ENCODE measurements at places on chromosomes 1 and 21. TPM values are rescaled to one million over a fixed set of nuclear protein-coding genes. Genes with fewer than 3 reads are reported as not detected.

GRCh38 chr1:192573499-192573898, 2.1 kb upstream of the RGS1 start:
- no peak for DNase-seq

- DNase-seq: no peak
Observed at GRCh38 chr21:14553422-14553821, 7.3 kb upstream of the SAMSN1 start.

GRCh38 chr1:176469450-176470010, 6.6 kb downstream of the PAPPA2 start:
- DNase-seq: no peak

DNA sequence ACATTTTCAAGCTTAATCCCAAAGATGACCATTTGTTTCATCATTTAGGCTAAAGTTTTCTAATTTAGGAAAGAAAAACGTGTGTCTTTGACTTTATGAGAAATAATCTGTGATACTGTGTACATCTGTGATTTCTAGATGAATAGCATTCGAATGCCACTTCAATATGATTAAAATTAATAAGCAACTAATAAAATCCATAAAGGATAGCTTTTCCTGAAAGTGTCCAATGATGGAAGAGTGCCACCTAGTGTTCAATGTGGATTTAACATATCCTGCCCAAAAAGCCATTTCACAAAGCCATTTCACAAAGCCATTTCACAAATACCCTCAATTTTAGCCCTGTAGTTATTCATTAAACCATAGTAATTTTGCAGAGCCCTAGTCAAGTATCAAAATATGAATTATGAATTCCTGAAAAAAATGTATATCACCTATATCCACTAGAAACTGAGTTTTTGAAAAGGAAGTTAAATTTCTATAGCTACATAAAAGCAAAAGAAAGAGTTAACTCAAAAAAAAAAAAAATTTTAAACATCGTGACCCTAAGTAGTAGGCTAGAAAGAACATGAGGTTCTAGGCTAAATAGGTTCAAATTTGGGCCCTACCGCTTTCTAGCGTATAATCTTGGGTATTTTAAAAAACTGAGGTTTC, 19.1 kb downstream of the NME7 start:
- no peak for DNase-seq

- no peak for DNase-seq
Observed at GRCh38 chr1:227754958-227755357, 19.7 kb downstream of the SNAP47 start.

DNA sequence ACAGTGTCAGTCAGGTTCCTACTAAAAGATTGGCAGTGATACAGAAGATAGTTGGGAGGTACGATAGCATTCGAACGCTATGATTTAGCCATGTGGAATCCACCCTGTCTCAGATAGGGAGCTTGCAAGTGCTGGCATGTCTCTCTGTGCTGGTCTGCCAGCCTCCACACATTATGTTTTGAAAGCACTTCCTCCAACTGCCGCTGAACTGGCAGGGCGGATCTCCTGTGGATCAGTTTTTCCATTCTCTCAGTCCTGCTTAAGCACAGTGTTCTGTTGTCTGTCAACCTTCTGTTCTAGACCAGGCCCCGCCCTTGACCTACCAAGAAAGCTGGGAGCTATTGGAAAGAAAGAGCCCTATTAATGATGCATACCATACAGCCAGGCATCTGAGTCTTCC, 65.5 kb upstream of the PALMD start:
- DNase-seq: no peak

GRCh38 chr21:42214921-42215320, 4.0 kb upstream of the ABCG1 start:
- DNase-seq: no peak

USH2A gene
- 2.5 TPM for total RNA-seq

ESPN gene
- total RNA-seq: 396 TPM

DNA sequence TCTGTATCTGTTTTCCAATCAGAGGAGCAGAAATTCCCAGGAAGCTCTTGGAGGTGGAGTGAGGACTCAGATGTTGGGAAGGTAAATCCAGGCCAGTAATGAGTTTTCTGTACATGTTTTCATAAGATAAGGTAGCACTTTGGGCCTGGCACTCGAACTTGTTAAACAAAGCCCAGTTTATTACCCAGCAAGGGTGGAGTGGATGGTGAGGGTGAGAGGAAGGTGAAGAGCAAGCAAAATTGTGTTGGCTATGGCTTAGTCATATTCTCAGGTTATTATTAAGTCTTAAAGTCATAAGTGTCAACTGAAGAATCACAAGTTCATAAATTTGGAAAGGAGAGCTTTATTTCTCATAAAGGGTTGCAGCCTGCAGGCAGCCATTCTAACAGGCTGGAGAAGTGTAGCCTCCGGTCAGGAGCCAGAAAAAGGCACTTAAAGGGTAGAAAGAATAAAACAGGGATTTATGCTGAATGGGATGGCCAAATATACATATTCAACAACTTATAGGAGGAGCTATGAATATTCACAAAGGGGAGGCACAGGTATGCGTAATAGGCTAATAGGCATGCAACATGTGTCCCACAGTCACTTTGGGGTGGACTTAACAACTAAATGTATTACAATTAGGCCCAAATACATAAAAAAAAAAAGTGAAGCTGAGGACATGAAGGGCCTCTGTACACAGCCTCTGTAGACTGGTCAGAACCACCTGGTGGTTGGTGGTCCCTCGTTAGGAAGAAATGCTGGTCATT, 523.9 kb downstream of the LMO4 start:
- DNase-seq: no peak

DNA sequence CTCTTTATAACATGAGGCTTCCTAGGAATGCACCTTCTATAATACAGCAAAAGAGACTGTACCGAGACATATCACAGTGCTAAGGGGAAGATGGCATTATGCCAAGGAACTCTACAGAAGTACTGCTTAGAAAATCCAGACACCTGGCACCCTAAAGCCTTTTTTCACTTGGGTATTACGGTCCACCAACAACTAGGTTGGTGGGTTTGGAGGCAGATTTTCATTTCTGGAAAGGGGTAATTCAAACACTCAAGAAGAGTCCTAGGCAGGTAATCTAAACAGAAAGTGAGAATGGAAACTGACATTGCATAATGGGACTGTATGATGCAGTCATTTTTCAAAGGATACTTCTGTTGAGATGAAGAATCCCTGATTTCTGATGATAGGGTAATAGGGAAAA, 19.6 kb downstream of the SCMH1 start:
- no peak for DNase-seq

DNA sequence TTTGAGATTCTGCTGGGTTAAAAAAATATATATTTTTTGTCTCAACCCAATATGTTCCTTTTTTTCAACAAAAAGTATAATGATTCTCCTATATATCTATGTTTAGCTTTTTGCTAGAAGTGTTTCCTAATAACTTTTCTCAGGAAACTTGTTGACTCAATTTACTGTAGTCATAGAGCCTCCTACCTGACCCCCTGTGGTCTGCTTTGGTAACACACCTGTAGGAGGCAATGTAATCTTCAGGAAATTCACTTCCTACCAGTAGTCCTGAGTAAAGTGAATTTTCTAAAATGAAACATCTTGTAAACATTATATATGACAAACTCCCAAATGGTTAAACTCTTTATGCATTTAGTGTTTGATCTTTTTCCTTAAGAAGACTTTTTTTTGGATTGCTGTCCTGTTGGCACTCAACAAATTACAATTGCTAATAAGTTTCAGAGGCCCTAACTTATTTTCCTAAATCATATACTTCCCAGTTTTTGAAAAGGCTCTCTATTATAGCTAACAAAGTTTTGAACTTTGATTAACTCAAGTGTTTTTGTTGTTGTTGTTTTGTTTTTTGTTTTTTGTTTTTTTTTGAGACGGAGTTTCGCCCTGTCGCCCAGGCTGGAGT, 118.3 kb downstream of the OLFML2B start:
- DNase-seq: peak; percentile 30

- DNase-seq: no peak
Observed at GRCh38 chr21:45850181-45850580, 131.4 kb upstream of the COL6A1 start.

DNA sequence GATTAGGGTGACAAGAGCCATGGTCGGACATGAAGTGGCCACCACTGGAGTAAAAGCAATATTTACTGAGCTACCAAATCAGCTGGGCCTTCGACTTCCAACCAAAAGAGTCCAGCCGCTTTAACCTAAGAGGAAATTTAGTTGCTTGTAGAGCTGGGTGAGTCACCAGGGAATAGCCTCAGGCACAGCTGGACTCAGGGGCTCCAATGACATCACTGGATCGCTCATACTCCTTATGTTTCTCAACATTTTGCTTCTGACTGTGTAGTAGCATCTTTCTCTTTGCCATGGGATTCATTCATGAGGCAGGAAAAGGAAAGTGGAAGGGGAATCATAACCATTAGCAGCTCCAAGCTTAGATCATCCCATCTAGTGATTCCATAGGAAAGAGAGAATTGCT, 664.4 kb downstream of the MATN1 start:
- DNase-seq: no peak

C1QB gene
- total RNA-seq: 66.0 TPM

DNA sequence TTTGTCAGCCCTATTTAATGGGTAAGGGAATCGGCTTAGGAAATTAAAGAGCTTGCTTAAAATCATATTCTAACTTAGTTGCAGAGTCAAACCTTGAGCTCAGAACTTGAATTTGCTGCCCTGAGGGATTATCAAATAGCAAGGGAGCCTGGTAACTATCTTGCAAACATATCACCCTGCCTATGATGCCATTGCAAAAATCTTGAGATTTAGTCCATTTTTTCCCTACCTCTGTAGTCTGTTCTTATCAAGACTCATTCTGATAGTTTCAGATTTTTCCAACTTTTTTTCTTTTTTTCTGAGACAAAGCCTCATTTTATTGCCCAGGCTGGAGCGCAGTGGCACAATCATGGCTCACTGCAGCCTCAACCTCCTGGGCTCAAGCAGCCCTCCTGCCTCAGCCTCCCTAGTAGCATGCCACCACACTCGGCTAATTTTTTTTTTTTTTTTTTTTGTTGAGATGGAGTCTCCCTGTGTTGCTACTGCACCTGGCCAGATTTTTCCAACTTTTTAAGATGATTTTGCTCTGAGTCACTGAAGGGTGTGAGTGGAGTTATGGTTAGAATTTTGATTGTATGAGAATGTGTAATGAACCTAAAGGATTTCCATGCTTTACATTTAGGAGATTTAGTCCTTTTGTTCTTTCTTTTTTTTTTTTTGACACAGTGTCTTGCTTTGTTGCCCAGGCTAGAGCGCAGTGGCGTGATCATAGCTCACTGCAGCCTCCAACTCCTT, 12.2 kb downstream of the SARS1 start:
- no peak for DNase-seq

DNA sequence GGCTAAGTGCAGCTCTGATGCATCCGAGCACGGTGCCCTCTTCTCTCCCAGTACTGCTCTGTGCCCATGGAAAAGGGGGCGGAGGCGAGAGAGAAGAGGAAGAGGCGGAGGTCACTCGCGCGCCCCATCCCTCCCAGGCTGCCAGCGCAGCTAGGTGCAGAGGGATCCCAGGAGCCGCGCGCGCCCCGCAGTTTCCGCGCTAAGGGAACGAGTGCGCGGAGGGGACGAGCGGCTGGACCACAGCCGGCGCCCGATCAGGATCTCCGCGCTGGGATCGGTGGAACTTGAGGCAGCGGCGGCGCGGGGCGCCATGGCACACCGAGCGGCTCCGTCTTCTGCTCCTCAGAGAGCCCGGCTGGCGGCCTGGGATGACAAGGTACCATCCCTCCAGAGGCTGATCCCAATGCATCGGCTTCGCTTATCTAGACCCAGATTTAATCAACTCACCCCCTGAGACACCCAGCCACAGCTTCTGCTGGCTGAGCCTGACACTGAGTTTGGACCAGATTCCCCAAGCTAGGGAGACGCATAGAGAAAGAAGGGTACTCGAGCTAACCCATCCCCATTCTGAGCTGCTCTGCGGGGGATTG, at the start of gene PTGFR:
Gene PTGFR, plus strand, starts transcription at position 114 of the 590 bp plus-strand sequence. CDS start 1,770 bp downstream, outside the sequence.
- DNase-seq: peak; percentile 41

- no peak for DNase-seq
Observed at GRCh38 chr1:232922485-232922884, 27.9 kb upstream of the NTPCR start.

DNA sequence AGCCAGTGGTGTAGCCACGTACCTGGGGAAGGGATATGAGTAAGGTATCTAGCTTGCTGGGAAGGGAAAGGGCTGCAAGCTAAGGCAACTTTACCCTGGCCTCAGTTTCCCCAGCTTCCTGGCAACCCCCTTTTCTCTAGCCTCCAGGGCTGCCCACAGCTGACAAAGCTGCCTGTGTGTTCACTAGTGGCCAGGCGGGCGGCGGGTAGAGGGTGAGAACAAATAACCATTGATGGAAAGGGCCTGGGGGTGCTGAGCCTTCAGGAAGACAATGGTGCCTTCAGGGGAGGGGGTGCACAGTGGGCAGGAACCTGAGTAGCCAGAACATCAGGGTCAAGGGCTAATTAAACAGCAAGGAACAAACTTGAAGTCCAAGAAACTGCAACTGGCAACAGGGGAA, 6.1 kb downstream of the CERS2 start:
- no peak for DNase-seq

GRCh38 chr1:42576935-42577334, 81.3 kb upstream of the PPIH start:
- DNase-seq: no peak

CRYZ gene
- total RNA-seq: 21.4 TPM

GRCh38 chr1:221688488-221688843, 53.4 kb downstream of the DUSP10 start:
- no peak for DNase-seq

- no peak for DNase-seq
Observed at GRCh38 chr1:47137198-47137597, at the start of gene CYP4A22. CYP4A22 (plus strand) TSS chr1:47137441; CDS start chr1:47137486, 45 bp downstream.

DNA sequence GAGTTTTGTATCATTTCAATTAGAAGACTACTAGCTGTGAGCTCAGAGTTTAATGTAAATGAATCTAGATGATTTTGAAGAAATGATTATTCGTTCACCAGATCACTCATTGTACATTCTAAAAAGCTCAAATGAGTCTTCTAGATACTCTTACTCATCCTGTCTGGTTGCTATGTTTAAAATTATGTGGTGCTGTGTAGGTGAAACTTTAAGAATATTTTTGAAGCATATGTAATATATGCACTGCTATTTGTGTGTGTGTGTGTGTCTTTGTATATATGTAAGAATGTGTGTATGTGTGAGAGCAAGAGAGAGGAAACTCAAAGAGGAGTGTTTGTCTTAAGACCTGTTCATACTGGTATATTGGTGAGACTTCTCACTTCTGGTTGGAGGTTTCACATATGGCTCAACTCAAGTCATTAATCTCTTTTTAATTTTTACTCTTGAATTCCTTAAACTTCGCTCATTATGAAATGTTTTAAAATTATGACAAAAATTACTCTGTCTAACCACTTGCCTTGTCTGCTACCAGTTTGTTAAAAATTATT, 8.6 kb upstream of the C1orf105 start:
- no peak for DNase-seq

GRCh38 chr1:228340686-228341449, 65.8 kb downstream of the TRIM11 start:
- no peak for DNase-seq

COL8A2 gene
- 1.3 TPM for total RNA-seq

DIRAS3 gene
- total RNA-seq: 0.39 TPM

SELP gene
- total RNA-seq: 3.1 TPM

VWA5B1 gene
- 13.1 TPM for total RNA-seq

GRCh38 chr21:36260030-36260787, 59.8 kb upstream of the MORC3 start:
- peak; percentile 61 for DNase-seq

PHTF1 gene
- total RNA-seq: 46.4 TPM

C1orf198 gene
- total RNA-seq: 26.6 TPM

SLC44A5 gene
- 4.9 TPM for total RNA-seq

HENMT1 gene
- 70.9 TPM for total RNA-seq
